Osteocyte (in vitro differentiated cells): ENCODE measurements at places on chromosomes 4 and X. TPM values are rescaled to one million over a fixed set of nuclear protein-coding genes. Genes with fewer than 3 reads are reported as not detected.
A peak's percentile ranks its signal among the peaks of the same experiment; 100 is the strongest.

DNA sequence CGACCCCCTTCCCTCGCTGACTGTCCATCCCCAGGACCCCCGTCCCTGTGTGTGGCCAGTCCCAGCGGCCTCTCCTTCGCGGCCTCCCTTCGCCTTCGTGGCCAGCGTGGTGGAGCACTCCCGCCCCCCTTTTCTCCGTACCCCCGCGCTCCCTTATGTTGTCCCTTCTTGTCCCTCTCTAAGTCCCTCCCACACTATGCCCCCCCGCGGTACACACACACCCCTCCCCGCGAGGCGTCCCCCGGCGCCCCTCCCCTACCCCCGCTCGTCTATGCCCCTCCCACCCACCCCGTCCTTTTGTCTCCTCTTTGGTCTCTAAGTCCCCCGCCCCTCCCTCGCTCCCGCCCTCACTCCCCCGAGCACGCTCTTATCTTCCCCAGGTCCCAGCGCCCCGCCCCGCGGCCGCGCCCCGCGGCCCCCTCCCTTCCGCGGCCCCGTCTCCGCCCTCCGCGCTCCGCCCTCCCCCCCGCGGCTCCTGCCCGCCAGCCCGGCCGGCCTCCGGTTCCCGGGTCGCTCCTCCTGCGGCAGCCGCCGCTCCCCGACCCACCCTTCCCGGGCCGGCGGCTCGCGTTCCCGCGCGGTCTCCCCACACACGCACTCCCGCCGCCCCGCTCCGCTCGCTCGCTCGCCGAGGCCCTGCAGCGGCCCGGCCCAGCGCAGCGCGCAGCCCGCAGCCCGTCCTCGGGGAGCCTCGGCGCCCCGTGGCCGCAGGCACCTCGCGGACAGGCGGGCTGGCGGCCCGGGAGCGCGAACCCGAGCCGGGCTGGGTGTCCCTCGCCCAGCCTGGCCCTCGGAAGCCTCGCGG is 26.3 kb downstream of the UTP14A start:
- H3K4me3 ChIP-seq: peak overlapping the region; percentile 88
- H3K27me3 ChIP-seq: no peaks in the 10 kb centered on the region
- DNase-seq: peak; percentile 88
- no peaks in the 10 kb centered on the region for H3K36me3 ChIP-seq

DNA sequence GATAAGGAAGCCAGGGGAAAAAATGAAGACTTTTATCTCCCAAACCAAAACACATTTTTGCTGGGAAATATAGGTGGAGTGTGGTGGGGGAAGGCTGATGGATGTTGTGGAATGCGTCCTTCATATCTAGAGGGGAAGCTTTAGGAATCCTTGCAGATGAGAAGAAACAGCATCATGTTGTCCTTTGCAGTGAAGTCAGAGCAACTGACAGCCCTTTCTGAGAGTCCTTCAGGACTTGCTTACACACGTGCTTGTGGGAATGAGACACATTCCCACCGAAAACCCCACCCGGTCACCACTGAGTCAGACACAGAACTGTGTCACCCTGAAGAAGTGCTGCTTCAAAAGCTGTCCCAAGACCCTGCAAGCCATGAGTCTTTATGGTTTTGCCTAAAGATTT is 81.5 kb downstream of the SHROOM2 start:
- peaks cover 3% of the 10 kb centered on the region for H3K36me3 ChIP-seq
- no peak overlapping the region for H3K27ac ChIP-seq
- no peak overlapping the region for H3K4me3 ChIP-seq
- DNase-seq: no peak

DNA sequence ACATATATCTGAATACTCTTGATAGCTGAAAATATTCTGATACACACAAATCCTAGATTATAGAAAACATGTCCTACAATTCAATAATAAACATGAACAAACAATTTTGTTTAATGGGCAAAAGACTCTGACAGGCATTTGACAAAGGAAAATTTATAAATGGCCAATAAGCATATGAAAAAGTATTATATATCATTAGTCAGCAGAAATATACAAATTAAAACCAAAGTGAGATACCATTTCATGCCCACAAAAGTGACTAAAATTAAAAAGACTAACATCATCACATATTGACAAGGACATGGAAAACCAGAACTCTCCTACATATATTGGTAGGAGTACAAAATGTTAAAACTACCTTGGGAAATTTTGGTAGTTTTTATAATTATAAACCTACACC is 2.7 kb upstream of the MAPK10 start:
- DNase-seq: no peak
- no peaks in the 10 kb centered on the region for H3K27me3 ChIP-seq
- no peak overlapping the region for H3K27ac ChIP-seq
- H3K4me3 ChIP-seq: no peak overlapping the region

DNA sequence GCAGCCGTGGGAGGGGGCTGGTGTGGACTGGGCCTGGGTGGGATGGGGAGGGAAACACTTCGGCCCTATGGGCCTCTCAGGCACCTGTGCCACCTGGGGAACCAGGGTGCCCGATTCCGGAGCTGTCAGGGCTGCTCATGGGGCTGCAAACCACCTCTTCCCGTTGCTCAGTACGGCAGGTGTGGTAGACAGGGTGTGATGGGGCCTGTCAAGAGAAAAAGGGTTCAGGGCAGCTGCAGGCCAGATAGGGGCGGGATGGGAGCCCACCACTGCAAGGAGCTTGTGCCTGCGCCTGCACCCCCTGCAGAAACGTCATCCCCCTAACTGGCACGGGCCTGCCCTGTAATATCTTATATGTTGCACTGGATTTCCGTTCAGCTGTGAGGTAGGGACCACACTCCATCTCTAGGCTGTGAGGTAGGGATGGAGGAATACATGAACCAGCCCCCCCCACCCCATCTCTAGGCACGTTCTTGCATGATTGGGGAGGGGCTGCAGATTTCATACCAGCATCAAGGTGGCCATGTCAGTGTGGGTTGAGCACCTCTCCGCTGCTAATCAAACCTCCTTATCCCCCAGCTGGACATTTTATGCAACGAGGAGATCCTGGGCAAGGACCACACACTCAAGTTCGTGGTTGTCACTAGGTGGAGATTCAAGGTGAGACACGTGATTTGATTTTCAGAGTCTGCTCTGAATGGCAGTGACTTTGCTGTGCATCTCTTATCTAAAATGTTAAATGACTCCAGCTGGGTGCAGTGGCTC is 59.0 kb downstream of the PCGF3 start:
- peak overlapping the region; percentile 34 for H3K27ac ChIP-seq
- H3K36me3 ChIP-seq: peaks cover 63% of the 10 kb centered on the region
- H3K27me3 ChIP-seq: no peaks in the 10 kb centered on the region

GRCh38 chrX:82973646-82974045 is 534.4 kb upstream of the POU3F4 start:
- no peak overlapping the region for H3K27ac ChIP-seq
- DNase-seq: no peak
- H3K4me3 ChIP-seq: no peak overlapping the region
- H3K36me3 ChIP-seq: no peaks in the 10 kb centered on the region

ZDHHC15 gene
- total RNA-seq: 0.08 and 0.13 TPM in 2 replicates

DNA sequence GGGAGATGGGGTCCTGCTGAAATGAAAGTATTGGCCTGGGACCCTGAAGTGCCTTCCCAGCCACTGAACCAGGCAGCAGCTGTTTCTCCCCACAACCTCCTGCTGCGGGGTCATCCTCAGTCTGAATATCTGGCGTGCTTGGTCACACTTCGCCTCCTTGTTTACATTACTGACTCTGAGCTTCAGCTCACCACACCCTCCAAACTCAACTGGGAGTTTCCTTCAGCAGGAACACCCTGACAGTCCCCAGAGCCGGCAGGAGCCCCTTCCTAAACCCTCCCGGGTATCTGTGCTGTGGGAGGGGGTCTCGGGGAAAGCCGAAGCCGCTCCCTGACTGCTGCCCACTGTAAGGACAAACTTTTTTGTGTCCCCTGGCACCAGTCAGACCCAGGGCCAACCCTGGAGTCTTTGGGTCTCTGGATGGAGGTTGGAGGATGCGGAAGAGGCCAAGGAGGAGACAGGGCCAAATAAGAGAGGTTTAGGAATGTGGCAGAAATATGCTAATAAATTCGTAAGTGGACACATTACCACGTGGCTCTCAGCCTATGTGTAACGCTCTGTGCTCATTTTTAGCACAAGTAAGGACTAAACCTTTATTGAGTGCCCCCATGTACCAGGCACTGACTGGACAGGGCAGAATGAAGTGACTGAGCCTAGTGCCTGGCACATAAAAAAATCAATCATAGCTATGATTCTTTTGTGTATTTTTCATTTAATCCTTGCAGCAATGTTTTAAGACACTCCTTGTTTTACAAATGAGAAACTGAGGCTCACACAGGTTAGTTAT is 20.7 kb downstream of the FHDC1 start:
- peaks cover 37% of the 10 kb centered on the region for H3K36me3 ChIP-seq
- H3K27me3 ChIP-seq: no peaks in the 10 kb centered on the region
- H3K4me3 ChIP-seq: peak overlapping the region; percentile 56
- no peak for DNase-seq
- H3K27ac ChIP-seq: peak overlapping the region; percentile 98

PFKFB1 gene
- total RNA-seq: not detected in 2 replicates

DNA sequence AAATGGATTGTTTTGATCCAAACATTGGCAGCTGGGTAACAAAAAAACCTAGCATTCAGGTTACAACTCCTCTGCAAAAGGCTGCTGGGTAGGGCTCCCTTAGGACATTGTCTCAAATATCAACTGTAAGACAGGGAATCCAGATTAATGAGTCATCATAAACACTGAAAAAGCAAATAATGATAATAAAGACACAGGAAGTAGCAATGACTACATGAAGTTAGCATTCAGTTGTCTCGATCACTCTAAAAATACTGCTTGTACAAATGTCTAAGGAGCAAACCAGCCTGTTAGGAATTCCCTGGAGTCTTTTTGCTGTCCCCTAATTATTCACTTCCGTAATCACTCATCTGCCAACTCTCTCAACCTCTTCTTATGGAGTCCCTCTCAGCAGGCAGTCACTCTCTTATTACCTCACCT is 259.2 kb downstream of the GPC3 start:
- no peaks in the 10 kb centered on the region for H3K36me3 ChIP-seq
- no peaks in the 10 kb centered on the region for H3K27me3 ChIP-seq
- peaks cover 22% of the 10 kb centered on the region for H3K4me1 ChIP-seq
- H3K4me3 ChIP-seq: peak overlapping the region; percentile 4
- peak overlapping the region; percentile 80 for H3K27ac ChIP-seq
- no peak for DNase-seq

GRCh38 chrX:153924149-153924861 is 1.8 kb downstream of the ARHGAP4 start:
- H3K36me3 ChIP-seq: no peaks in the 10 kb centered on the region
- no peak for DNase-seq
- H3K4me3 ChIP-seq: no peak overlapping the region
- H3K27ac ChIP-seq: no peak overlapping the region
